ENCODE measurements at places on chromosomes 6 and 20.

- DNase-seq, result no peak
These were observed 8.8 kb upstream of the CD93 start for GRCh38 chr20:23094927-23095326.

DNA sequence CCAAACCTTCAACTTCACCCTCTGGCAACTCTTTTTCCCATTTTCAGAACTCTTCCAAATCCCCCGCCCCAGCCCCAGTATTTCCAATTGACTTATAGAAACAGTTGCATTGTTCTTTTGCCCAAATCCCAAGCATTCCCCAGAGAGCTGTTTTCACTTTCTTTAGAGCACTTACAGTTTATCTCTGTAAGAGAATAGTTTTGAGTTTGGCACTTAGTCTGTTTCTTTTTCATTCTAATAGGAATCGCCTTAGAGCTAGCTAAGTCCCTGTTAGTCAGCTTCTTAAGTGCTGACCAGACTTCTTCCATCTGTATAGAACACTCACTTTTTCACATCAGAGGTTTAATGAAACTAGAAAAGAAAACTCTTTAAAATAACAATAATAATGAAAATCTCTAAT lies 374.2 kb upstream of the FLRT3 start:
- DNase-seq, result no peak

GRCh38 chr6:19399406-19399805 lies 437.8 kb upstream of the ID4 start:
- no peak for DNase-seq

GRCh38 chr6:150775415-150776203 lies 89.9 kb upstream of the MTHFD1L start:
- no peak for DNase-seq

DNA sequence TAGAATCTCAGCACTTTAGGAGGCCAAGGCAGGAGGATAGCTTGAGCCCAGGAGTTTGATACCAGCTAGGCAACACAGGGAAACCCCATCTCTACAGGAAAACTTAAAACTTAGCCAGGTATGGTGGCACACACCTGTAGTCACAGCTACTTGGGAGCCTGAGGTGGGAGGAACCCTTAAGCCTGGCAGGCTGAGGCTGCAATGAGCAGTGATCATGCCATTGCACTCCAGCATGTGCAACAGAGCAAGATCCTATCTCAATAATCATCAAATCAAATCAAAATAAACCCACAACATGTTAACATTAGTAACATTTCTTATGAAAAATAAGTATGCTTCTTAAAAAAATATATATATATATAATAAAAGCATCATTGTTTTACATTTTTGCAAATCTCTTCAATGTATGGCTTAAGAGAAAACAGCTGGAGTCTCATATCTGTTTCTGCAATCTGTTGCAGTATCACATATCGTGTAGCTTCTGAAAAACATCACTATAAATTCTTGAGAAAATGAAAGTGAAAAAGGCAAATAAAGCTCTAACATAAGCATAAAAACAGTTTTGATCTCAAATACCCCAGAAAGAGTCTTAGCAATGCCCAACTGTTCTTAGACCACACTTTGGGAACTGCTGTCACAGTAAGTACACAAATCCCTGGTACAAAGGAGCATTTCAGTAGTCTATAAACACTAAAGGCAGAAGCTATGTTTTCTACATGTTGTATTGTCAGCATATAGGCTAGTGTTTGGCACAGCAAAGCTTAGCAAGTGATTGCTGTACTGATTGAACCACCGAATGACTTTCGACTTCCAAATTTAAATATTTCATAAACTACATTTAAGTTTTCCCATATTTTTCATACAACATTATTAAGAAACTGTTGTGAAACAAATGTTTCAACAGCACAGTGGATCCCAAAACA lies 8.0 kb downstream of the MMUT start:
- no peak for DNase-seq

- DNase-seq, result no peak
These were observed 1239.3 kb upstream of the GJE1 start for GRCh38 chr6:140893432-140893831.
